ENCODE measurements at places on chromosomes 11 and 22.

DNA sequence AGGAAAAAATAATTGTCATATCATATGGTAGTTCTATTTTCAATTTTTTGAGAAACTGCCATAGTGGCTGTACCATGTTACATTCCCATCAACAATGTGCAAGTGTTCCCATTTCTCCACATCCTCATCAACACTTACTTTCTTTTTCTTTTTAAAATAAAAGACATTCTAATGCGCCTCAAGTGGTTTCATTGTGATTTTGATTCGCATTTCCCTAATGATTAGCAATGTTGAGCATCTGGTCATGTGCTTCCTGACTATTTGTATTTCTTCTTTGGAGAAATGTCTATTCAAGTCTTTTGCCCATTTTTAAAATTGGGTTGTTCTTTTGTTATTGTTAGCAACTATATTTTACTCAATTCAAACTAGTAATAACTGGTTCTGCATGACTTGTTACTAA, 8.4 kb downstream of the MCHR1 start:
- no peak for DNase-seq

DNA sequence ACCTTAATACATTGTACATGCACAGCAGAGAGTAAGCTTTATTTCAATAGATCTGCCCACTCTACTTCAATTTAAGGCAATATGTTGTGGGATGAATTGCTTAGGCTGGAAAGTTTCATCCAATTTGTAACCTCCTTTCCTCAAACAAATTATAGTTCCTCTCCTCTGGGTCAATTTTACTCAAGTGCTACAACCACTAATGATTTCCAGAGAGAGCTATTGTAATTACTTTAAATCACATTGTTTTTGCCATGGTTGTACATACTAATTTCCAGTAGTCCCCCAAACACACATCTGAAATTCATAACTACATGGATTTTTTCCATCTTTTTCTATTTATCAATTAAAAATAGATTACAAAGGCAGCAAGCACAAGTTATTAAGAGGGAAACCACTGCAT, 72.9 kb downstream of the APIP start:
- no peak for DNase-seq

GRCh38 chr22:50436015-50436830, 38.6 kb downstream of the SBF1 start:
- no peak for DNase-seq

GRCh38 chr11:92552942-92553341, 328.3 kb downstream of the FAT3 start:
- no peak for DNase-seq

- no peak for DNase-seq
Observed at GRCh38 chr11:110505528-110506284, 76.0 kb downstream of the FDX1 start.

All from stimulated activated CD4-positive, alpha-beta T cell treated with anti-CD3 and anti-CD28 coated beads, Interleukin-2, amount 100 ng/mL, for 48 hours (primary cell).